Uterus (tissue), 4 donors: ENCODE measurements at places on chromosomes 7 and 10. TPM values are rescaled to one million over a fixed set of nuclear protein-coding genes. Genes with fewer than 3 reads are reported as not detected.

- H3K4me3 ChIP-seq = peak overlapping the region; percentile 88
- no peaks in the 10 kb centered on the region for H3K36me3 ChIP-seq
- no peak for DNase-seq
- H3K27me3 ChIP-seq = no peaks in the 10 kb centered on the region
- H3K27ac ChIP-seq = peak overlapping the region; percentile 94
- peaks cover 9% of the 10 kb centered on the region for H3K4me1 ChIP-seq
These were observed 519 bp upstream of the ZNF655 start for GRCh38 chr7:99557940-99558305.

DNA sequence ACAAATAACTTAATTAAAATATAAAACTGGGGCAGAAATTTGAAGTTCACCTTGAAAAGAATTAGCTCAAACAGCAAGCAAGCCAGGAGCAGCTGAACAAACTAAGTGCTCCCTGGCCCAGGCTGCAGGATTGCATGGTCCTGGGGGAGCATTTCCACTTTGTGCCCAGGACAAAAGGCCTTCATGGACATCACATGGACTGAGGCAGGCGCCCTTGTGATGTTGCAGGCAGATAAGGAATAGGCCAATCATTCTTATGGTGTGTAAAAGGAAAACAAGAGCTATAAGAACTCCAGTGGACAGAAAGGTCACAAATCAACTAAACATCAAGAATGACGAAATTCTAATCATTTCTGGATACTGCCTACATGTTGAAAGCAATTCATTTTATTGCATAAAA, 17.5 kb upstream of the TECTB start:
- no peak overlapping the region for H3K4me3 ChIP-seq
- no peaks in the 10 kb centered on the region for H3K4me1 ChIP-seq
- H3K27ac ChIP-seq = no peak overlapping the region
- H3K36me3 ChIP-seq = no peaks in the 10 kb centered on the region
- H3K27me3 ChIP-seq = no peaks in the 10 kb centered on the region
- DNase-seq = no peak

DNA sequence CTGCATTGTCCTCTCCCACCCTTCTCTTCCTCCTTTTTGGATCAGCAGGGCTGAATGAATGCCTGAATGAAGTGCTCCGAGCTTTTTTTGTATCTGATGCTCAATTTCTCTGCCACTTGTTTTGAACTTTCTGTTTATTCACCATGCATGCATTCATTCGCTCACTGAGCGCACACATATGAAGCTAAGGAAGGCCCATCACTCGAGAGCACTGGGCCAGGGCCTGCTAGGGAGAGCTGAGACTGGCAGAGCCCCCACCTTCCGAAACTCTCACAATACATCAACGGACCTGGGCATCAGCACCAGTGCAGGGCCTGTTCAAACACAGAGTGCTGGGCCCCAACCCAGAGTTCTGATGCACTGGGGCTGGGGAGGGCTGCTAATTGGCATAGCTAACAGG, 45.7 kb downstream of the RPS24 start:
- no peaks in the 10 kb centered on the region for H3K27me3 ChIP-seq
- H3K4me3 ChIP-seq = no peak overlapping the region
- no peaks in the 10 kb centered on the region for H3K36me3 ChIP-seq
- H3K4me1 ChIP-seq = no peaks in the 10 kb centered on the region
- no peak for DNase-seq
- no peak overlapping the region for H3K27ac ChIP-seq

- H3K27ac ChIP-seq = no peak overlapping the region
- H3K4me1 ChIP-seq = no peaks in the 10 kb centered on the region
- H3K27me3 ChIP-seq = no peaks in the 10 kb centered on the region
- H3K36me3 ChIP-seq = no peaks in the 10 kb centered on the region
These were observed 166.2 kb upstream of the INHBA start for GRCh38 chr7:41869091-41869490.

The NACAD gene
- 6.8 TPM for total RNA-seq

The COL17A1 gene
- total RNA-seq = not detected

The ZNF25 gene
- 31.3 TPM for total RNA-seq

The ZNF365 gene
- total RNA-seq = not detected
